CD4-positive, alpha-beta memory T cell (primary cell): ENCODE measurements at places on chromosomes 3 and 15. TPM values are rescaled to one million over a fixed set of nuclear protein-coding genes. Genes with fewer than 3 reads are reported as not detected.

The SLC7A14 gene
- not detected for total RNA-seq

The DUOX1 gene
- 0.19 TPM for total RNA-seq

The SLC35G2 gene
- total RNA-seq, result 0.17 TPM

- H3K4me3 ChIP-seq, result no peak overlapping the region
- H3K4me1 ChIP-seq, result peaks cover 11% of the 10 kb centered on the region
- H3K27ac ChIP-seq, result no peak overlapping the region
- no peaks in the 10 kb centered on the region for H3K36me3 ChIP-seq
- no peaks in the 10 kb centered on the region for H3K27me3 ChIP-seq
- DNase-seq, result no peak
Measured at GRCh38 chr15:68375716-68376220, 56.2 kb downstream of the ITGA11 start.

DNA sequence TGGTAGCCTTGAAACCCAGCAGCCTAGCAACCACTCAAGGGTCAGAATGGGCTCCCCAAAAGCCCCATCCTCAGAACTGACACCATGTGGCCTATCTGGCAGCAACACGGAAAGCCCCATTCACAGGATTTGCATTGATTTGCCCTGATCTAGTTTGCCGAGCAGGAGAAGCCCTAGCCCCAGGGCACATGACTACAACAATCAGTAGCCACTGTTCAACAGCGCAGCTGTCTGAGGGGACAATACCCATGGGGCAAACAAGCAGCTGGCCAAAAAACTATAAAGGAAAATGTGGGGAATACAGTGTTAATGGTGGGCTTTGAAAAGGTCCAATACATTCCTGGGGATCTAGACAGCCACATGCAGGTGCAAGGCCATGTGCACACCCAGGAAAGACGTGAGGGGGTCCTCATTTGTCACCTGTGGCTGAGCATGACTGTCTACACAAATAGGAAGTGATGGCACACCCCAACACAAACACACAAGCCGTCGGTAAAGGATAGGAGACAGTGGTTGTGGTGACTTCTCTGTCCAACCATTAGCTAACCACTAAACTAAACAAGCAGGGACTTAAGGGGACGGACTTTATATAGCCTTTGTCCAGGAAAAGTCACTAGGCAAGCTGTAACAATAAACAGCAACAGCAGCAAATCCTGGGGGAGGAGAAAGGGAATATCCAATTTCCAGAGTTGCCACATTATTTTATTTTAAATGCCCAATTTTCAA is 113.7 kb downstream of the LRIG1 start:
- no peak for DNase-seq
- no peak overlapping the region for H3K27ac ChIP-seq
- H3K4me1 ChIP-seq, result peaks cover 38% of the 10 kb centered on the region
- H3K27me3 ChIP-seq, result no peaks in the 10 kb centered on the region

DNA sequence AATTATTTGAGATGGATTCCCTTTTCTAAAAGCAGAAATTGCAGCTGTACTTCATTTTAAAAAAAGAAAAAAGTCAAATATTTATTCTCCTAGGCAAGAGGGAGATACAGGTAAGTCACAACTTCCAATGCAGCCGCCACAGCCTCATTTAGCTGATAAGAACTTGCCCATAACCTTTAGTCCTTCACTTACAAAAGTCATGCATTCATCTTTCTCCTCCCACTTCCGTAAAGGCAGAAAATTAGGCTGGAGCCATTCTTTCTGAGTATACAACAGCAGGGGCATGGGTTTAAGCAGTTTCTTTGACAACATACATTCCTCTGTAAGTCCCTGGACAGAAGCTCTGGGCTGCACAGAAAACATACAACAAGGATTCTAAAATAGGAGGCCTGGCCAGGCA is 4.3 kb downstream of the SUCLG2 start:
- no peak for DNase-seq
- H3K4me3 ChIP-seq, result no peak overlapping the region
- no peaks in the 10 kb centered on the region for H3K36me3 ChIP-seq
- H3K27me3 ChIP-seq, result no peaks in the 10 kb centered on the region

- no peak overlapping the region for H3K27ac ChIP-seq
- H3K27me3 ChIP-seq, result no peaks in the 10 kb centered on the region
- no peak overlapping the region for H3K4me3 ChIP-seq
Measured at GRCh38 chr15:33941279-33942063, 26.8 kb upstream of the CHRM5 start.

The OXSR1 gene
- 43.9 TPM for total RNA-seq

The FETUB gene
- not detected for total RNA-seq

GRCh38 chr3:171640520-171641412 is 169.5 kb downstream of the PLD1 start:
- no peaks in the 10 kb centered on the region for H3K4me1 ChIP-seq
- H3K27me3 ChIP-seq, result no peaks in the 10 kb centered on the region
- no peak overlapping the region for H3K27ac ChIP-seq
- no peak for DNase-seq
- H3K36me3 ChIP-seq, result no peaks in the 10 kb centered on the region

GRCh38 chr15:94105760-94106159 is 125.6 kb upstream of the MCTP2 start:
- H3K4me1 ChIP-seq, result no peaks in the 10 kb centered on the region
- no peaks in the 10 kb centered on the region for H3K36me3 ChIP-seq
- no peak for DNase-seq
- no peak overlapping the region for H3K4me3 ChIP-seq
- no peaks in the 10 kb centered on the region for H3K27me3 ChIP-seq
- no peak overlapping the region for H3K27ac ChIP-seq
